ENCODE measurements at places on chromosomes 11 and 22. TPM values are rescaled to one million over a fixed set of nuclear protein-coding genes. Genes with fewer than 3 reads are reported as not detected.

Gene HTR3B
- total RNA-seq, result not detected

Gene DRD4
- not detected for total RNA-seq

Gene GUCY1A2
- 1.7 TPM for total RNA-seq

Gene POLD4
- 115 TPM for total RNA-seq

Gene DCHS1
- 23.0 TPM for total RNA-seq

Gene BUD13
- 6.6 TPM for total RNA-seq

Gene NXPE1
- total RNA-seq, result not detected

- DNase-seq, result no peak
Measured at GRCh38 chr11:30143098-30143705, 87.6 kb upstream of the FSHB start.

- no peak for DNase-seq
Measured at GRCh38 chr11:61468002-61468401, 38.1 kb downstream of the SDHAF2 start.

Gene ANO9
- total RNA-seq, result 0.75 TPM

DNA sequence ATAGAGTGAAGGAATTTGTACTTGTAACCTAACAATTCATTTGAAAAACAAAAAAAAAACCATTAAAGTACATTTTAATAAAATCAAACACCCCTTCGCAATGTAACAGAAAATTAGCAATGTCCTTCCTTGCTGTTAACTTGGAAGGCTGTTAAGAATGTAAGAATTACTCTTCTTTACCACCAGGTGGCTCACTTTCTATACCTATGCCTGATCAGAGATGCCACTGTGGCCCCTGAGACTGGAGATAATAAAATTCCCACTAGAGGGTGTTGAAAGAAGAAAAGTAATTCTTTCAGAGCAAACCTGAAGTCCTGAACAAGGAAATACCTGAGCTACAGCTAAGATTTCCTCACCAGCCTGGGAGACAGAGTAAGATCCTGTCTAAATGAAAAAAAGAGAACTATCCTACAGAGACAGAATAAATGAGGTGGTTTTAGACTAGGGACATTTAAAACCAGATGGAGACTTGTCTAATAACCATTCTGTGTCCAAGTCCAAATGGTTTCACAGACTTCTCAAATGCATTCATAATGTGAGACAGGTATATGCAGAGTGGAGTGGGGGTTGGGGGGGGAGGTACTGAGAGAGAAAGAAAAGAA lies 1089.3 kb downstream of the FAM181B start:
- DNase-seq, result no peak

Gene TSPAN18
- total RNA-seq, result 79.3 TPM

Gene CRYBB1
- 0.79 TPM for total RNA-seq

Gene TNRC6B
- total RNA-seq, result 25.0 TPM

Gene SELENOH
- 147 TPM for total RNA-seq

GRCh38 chr11:2269601-2270321 lies 627 bp downstream of the ASCL2 start:
- DNase-seq, result peak; percentile 50

DNA sequence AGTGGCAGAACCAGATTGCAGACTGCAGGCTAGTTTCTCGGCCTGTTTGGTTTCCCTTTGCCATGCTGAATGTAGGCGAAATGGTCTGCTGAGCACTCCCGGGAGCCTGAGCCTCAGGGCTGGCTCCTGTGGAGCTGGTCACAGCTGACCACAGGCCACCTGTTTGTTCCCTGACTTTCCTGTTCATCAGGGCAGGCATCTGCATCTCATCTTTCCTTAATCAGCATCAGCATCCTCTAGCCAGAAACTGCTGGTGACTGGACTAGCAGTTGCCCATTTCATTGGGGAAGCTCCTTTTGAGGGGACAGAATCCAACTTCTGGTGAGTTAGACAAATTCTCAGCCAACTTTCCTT lies 20.2 kb upstream of the C11orf96 start:
- DNase-seq, result no peak

DNA sequence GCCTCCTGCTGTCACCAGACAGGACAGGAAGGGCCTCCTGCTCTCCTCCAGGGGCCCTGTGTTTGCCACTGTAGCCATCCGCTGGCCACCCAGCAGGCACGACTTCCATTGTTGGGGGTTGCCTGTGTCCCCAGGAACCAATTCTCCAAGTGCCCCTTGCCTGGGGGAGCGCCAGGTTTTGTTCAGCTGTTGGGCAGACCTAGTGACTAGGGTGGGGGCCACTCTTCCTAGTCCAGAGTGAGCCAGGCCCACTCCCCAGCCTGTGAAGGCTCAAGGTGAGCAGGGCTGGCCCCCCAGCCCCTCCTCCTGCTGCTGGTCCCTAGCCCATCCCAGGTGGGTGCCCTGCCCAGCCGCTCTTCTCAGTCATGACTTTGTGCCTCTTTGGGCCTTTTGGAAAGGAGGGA lies 30.9 kb downstream of the OSBPL5 start:
- DNase-seq, result no peak

DNA sequence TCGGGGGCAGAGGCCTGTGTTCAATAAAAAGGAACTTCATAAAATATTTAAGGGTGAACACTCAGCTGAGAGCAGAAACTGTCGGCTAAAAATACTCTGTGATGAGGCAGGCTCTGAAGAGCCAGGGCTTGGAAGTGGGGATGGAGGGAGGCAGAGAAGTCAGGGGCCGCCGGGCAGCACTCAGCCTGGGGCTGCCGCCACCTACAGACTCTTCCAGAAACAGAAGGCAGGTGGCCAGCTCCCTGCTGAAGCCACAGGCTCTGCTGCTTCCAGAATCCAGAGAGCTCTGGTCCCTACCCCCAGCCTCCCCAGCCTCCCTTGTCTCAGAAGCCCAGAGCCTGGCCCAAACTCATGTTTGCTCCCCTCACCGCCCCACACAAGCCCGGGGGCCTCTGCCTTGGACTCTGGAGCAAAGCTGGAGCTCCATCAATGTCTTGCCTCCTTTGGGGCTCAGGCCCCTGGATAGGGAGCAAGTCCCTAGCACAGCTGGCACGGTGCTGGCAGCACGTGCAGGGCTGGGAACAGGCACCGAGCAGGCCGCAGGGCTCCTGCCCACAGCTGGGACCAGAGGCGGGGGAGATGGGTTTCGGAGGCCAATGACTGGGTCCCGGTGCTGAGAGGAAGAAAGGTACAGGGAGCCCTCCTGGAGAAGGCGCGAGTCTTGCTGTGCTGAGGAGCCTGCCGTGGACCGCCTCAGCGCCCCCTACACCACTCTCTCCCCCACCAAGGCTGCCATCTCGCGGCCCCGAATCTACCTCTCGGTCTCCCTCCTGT lies 8.2 kb downstream of the LRFN4 start:
- DNase-seq, result no peak

GRCh38 chr11:37948258-37948657 lies 1350.2 kb upstream of the RAG2 start:
- DNase-seq, result no peak

GRCh38 chr11:57484141-57484710 lies 23.9 kb downstream of the RTN4RL2 start:
- DNase-seq, result no peak

Gene ISX
- total RNA-seq, result not detected

- DNase-seq, result peak; percentile 94
Measured at GRCh38 chr11:62553080-62553838, 6.7 kb upstream of the AHNAK start.

Gene COX8A
- total RNA-seq, result 1,057 TPM

GRCh38 chr11:99781074-99781473 lies 760.3 kb downstream of the CNTN5 start:
- no peak for DNase-seq
